COR-L47 (cell line): ENCODE measurements at places on chromosomes 13 and 19.

GRCh38 chr19:54454781-54455675, 6.0 kb downstream of the LENG8 start:
- no peak for DNase-seq

DNA sequence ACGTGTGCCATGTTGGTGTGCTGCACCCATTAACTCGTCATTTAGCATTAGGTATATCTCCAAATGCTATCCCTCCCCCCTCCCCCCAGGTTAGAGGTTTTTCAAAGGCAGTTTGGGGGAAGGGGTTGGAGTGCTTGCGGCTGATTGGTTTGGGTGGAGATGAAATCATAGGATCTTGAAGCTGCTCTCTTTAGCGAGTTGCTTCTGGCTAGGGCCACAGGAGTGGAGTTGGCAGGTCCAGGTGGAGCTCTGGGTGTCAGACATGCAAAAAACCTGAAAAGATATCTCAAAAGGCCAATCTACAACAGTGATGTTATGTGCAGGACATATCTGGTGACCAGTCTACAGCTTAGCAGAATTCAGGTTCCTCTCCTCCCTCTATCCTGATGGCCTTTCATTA, 32.6 kb upstream of the CXCL17 start:
- no peak for DNase-seq

- DNase-seq, result no peak
Measured at GRCh38 chr19:13309864-13310263, 159.7 kb downstream of the IER2 start.

DNA sequence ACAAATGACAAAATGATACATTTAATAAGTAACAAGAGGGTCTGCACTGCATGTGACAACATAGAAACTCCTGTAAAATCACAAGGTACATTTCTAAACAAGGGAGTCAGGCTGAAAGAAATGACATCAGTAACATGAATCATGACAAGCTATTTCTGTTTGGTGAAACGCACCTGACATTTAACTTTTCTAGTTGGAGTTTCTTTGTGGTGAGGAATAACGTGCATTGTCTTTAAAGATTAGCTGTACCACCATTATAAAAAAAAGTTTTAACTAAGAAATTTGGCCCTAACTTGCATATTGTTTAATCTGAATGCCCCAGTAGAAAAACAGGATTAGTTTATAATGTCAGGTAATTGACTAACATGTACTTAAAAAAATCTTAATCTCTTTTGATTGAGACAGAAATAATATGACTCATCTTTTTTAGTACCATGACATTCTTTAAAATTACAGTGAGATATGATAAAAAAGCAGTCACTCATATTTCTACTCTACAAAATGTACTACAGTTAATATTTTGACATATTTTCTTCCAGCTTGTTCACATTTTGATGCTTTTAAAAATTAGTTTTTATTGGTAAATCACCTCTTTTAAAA, 418.2 kb downstream of the KLF12 start:
- DNase-seq, result no peak

DNA sequence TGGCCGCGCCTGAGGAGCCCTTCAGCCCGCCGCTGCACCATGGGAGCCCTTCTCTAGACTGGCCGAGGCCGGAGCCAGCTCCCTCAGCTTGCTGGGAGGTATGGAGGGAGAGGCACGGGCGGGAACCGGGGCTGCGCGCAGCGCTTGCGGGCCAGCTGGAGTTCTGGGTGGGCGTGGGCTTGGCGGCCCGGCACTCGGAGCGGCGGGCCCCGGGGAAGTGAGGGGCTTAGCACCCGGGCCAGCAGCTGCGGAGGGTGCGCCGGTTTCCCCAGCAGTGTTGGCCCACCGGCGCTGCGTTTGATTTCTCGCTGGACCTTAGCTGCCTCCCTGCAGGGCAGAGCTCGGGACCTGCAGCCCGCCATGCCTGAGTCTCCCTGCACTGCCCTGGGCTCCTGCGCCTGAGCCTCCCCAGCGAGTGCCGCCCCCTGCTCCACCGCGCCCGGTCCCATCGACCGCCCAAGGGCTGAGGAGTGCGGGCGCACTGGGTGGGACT, 1890.0 kb upstream of the PCDH20 start:
- DNase-seq, result no peak

- no peak for DNase-seq
Measured at GRCh38 chr19:15452111-15453047, 2.6 kb upstream of the WIZ start.

DNA sequence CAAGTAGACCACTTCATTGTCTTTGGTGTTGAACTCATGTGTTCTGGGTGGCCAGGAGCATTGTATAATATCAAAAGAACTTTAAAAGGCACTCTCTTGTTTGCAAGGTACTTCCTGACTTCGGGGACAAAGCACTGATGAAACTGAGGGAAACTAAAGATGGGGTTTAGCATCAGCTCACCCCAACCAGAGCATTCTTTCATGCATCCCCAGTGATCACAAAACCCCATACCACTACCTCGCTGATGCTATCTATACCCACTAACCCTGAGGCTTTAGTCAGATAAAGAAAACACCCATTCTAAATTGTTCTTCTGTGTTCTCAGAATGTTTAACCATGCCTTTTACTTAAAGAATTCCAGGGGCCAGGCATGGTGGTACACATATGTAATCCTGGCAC, 94.5 kb upstream of the DOCK9 start:
- no peak for DNase-seq

DNA sequence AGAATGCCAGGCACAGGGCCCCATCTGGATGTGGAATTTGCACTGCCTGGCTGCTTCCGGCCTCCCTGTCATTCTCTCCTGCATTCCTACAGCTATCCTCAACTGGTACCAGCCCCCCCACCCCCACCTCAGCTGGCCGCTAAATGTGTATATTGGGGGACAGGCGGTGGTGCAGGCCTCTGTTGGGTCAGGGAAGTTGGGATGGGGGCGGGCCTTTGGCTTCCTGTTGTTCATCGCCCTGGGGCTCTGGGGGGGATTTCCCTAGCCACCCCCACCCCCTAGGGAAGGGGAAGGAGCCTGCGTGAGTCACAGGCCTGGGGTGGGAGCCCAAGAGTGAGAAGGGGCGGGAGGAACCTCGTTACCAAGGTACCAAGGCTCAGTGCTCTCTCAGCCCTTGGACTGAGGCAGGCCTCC, 10.6 kb downstream of the POU2F2 start:
- no peak for DNase-seq

DNA sequence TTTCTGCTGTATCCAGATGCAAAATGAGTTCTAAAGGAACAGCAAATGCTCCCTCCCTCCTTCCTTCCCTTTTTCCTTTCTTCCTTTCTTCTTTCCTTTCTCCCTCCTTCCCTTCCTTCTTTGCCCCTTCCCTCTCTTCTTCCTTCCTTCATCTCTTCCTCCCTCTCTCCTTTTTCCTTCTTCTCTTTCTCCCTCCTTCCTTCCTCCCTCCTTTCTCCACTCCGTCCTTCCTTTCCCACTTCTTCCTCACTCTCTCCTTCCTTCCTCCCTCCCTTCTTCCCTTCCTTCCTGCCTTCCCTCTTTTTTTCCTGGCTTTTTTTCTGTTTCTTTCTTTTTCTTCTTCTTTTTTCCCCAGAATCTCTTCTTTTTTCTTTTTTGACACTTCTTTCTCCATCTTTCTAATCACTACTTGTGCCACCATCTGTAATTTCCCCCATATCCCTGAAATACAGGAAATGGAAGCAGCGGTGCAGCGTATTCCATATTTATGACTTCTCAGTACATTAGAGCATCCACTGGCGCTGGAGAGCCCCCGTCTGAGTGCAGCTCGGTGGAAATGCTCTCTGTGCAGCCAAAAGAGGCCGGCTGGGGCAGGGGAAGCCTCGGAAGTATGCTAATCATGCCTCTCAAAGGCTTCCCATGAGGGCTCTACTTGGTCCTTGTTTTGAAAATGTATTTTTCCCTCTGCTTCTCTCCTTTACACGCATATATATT, 275.6 kb downstream of the TSHZ3 start:
- DNase-seq, result no peak

GRCh38 chr19:43562698-43563241, 12.6 kb downstream of the XRCC1 start:
- DNase-seq, result peak; percentile 84

- DNase-seq, result no peak
Measured at GRCh38 chr19:40585241-40585981, 8.7 kb downstream of the SHKBP1 start.

GRCh38 chr19:16661480-16662034, 618 bp downstream of the TMEM38A start:
- DNase-seq, result no peak

DNA sequence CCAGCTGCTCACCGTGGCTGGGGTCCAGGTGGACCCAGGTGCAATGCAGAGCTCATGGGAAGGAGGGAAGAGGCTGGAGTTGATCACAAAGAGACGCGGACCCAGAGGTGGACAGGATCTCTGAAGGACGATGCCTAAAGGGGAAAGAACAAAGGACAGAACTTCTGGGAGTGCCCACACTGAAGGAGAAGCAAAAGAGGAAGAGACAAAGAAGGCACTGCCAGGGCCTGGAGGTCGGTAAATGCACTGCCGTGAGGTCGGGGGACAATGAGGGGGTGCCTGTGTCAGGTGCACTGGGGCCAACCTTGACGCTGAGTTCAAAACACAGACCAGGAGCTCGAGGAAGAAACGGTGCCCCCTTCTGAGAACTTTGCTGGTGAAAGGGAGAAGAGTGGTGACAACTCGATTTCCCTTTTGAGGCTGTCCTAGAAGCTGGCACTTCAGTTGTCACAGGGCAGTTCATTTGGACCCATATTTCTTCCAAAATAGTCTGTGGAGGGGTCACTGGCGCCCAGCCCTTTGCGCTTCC, 55.6 kb downstream of the GJA3 start:
- DNase-seq, result no peak

GRCh38 chr13:98325724-98326123, 148.7 kb upstream of the RNF113B start:
- DNase-seq, result peak; percentile 16

- no peak for DNase-seq
Measured at GRCh38 chr19:35623327-35624010, 5.4 kb upstream of the RBM42 start.

DNA sequence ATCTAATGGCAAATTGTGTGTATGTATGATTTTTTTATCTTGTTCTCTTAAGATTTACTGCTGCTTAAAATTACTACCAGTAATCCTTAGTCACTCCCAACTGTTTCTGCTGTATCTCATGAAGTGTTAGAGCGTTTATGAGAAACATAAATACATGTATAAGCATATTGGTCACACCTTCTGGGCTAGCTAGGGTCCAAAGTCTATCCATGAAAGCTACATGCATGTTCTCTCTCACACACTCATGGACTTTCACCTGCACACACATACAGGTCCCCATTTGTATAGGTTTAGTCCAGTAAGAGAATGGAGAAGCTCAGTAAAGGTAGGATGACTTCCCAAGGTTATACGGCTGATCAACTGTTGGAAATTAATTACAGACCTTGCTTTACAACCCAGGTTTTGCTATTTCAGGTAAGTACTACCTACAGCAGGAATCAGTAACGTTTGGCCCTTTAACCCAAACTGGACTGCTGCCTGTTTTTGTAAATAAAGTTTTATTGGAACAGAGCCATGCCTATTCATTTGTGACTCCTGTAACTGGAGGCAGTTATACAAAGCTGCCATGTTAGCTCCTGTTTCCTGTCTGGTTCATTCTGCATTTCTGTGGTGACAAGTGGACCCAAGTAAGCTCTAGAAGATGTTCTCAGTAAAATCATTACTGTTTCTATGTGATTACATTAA, 15.3 kb downstream of the METTL21C start:
- DNase-seq, result no peak

GRCh38 chr19:14505488-14506239, 9.7 kb upstream of the GIPC1 start:
- DNase-seq, result peak; percentile 13

DNA sequence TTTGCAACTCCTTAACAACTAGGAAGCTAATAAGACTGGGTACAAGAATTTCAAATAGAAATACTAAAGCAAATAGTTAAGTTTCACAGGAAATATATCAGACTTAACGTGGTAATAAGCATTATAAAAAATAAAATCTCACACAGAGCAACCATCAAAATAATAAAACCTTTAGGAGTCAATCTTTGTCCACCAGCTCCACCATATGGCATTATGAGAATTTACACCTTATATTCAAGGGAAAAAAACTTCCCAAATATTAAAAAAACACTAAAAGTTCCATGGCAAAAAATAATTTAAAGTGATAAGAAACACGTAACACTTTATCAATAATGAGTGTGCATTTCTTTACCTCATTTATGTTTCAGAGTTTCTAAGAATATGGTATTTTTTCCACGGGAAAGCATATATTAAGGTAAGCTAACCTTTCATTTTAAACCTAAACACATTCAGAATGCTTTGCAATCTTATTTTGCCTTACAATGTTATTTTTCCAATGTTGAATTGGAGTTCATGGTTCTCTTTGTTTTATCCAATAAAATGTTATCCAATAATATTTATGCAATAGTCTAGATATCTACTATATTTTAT, 423.2 kb upstream of the SGCG start:
- peak; percentile 22 for DNase-seq

- DNase-seq, result no peak
Measured at GRCh38 chr19:24159707-24160106, 72.7 kb downstream of the ZNF254 start.

DNA sequence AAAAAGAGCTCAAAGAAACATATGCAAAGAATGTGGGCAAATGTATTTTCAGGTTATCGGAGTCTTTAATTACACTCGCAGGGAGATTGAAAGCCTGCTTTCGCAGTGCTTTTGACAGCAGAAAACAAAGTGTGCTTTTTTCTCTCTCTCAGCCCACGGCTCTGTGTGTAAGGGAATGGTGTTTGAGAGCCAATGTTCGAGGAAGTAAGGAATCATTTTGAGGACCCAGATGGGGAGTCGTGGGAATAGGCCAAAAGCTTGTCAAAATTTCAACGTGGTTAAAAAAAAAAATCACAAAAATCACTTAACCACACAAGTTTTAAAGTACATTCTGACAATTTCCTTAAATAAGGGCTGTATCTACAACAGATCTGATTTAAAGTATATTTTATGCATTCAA, 197.1 kb upstream of the IRS2 start:
- DNase-seq, result no peak

GRCh38 chr13:48412881-48413351, at the start of gene LPAR6:
LPAR6 (minus strand) TSS chr13:48413113; CDS start chr13:48412423, 690 bp downstream.
- DNase-seq, result no peak

- no peak for DNase-seq
Measured at GRCh38 chr19:22601906-22602630, 32.1 kb upstream of the ZNF492 start.

- peak; percentile 84 for DNase-seq
Measured at GRCh38 chr19:2962018-2962670, 15.2 kb upstream of the TLE6 start.
